Activated CD4-positive, alpha-beta T cell treated with anti-CD3 and anti-CD28 coated beads, Interleukin-10, Interleukin-2, amounts not matched to agents 100 ng/mL and 50 ng/mL, durations not matched to agents 16 hours and 8 hours (primary cell): ENCODE measurements at places on chromosomes 4 and X.

DNA sequence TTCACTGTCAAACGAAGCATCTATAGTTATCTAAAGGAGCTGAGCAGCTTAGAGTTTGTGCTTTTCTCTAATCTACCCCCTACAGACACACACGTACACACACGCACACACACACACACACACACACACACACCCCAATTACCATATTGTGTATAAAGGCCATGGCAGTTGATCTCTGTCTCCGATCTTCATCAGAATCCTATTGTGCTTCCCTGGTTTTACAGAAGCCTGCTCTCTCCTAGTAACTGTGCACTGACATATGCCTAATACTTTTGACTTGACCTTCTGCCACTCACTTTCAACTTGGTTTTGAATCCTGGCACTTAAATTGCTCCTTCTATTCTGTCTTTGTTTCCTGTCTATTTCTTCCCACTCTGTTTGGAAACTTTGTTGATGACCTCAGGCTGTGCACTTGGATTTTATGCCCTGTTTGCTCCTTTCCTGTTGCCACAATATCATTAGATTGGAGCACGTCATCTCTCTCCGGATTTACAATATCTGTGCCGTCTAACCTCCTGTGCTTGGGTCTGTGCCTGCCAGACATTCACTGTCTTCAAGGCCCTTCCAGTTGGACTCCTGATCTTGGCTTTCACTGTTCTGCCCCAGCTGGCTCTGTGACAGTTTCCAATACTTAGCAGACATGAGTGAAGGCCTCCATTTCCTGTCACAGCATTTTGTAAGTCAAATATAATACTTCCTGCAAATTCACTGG lies 928.1 kb downstream of the FAT4 start:
- DNase-seq = no peak

DNA sequence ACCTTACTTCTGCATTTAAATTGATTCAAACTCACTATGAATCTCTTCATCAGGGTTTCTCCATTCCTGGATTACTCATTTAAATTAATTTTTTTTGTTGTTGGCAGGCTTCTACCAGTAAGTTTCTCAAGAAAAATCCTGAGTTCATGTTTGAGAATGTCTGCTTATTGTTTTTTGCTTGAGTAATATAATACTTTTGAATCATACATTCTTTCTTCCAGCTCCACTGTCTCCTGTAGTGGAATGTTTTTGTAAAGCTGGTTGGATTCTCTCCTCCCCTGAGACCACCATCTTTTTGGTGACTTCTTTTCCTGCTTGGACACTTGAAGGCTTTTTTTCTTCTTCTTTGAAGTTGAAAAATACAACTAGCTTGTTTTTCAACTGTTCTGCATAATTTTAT lies 4.3 kb upstream of the MID1IP1 start:
- DNase-seq = no peak

- DNase-seq = peak; percentile 0
These were observed 1444.2 kb downstream of the ADGRL3 start for GRCh38 chr4:62644372-62644771.

DNA sequence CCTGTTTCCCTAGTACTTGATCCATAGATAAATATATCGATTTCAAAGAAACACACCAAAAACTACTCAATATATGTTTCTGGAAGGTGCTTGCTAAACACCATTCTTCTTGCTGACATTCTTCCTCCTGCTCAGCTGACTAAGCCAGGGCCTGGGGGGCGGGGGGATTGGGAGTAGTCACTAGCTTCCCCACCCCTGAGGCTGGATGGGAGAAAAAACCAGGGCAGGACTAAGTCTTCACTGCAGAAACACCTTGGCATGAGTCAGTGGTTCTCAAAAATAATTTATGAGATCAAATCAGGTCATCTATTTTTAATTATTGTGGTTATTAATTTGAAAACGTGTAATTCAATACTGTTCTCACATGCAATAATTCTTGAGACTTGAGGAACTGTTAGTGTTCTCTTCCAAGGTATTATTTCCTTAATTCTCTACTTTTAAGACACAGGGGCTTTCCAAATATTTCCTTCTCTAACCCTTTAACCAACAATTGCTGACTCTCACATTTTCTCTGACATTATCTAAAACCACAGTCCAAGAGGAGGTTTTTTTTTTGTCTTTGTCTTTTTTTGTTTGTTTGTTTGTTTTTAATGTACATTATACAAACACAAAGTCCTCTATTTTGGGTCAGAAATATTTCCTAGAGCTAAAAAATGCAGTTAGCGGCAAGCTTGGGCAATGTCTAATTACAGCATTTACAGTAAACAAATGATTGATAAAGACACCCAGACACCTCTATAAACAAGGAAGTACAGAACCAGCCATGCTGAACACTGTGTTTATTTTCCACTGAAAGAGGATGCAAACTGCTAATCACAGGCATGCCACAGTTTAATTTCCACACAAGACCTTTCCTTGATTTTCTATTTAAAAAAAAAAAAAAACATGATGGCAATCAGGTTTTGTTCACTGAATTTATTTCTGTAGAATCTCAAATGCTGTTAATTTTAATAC lies 120.3 kb upstream of the USP9X start:
- no peak for DNase-seq

DNA sequence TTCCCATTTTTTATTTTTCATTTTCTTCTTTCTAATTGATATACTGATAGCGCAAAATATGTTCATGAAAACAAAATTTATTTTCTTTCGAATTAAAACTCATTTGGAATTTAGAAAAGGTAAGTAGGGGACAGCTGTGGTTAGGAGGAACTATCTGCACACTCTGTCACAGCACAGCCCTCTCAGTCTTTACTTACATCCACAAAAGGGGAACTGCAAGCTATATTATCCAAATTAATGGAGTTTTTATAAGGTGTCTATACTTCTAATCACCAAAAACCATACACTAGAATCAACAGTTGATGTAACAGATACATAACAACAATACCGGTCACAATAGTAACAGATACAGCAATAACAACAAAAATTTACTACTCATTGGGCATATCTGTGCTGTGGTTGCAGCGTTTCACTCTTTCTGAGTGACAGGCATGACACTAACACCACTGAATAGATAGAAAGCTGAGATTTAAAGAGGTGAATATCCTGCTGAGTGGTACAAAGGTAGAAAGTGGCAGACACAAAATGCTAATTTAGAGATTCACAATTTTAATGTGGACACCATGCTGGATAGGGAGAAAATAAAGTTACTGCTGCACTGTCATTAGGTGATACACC lies 160.7 kb downstream of the PPP3CA start:
- DNase-seq = no peak

GRCh38 chr4:8225706-8226443 lies 26.8 kb downstream of the SH3TC1 start:
- no peak for DNase-seq

DNA sequence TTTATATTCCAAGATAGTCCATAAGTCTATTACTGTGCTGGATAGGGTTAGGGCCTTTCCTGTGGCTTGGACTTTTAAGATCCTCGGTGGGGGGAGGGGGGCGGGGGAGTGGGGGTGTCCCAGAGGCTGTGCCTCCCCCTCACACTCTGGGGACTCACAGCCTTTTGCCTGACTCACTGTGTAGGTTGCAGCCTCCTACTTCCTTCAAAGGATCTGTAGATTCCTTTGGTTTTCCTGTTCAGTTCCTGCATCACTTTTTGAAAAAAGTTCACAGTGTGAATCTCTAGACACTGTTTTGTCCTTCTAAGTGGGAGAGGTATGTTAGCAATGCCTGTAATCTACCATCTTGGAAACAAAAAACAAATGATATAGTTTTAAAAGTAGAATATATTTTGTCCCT lies 999.9 kb downstream of the GLUD2 start:
- DNase-seq = no peak

DNA sequence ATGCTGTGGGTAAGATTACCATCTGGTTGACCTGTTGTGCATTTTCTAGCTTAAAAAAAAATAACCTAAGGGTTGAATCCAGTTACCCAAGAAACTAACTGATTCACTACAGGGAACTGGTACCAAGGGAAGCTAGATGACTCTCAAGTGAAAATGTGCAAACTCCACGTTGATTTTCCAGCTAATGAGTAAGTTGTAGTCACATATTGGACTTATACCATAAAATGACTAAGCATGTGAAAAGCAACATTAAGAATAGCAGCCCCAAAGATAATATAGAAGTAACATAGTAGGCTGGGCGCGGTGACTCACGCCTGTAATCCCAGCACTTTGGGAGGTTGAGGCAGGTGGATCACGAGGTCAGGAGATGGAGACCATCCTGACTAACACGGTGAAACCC lies 270.9 kb downstream of the SPRY1 start:
- no peak for DNase-seq

- no peak for DNase-seq
These were observed 276.4 kb downstream of the IL15 start for GRCh38 chr4:141912831-141913230.

- peak; percentile 55 for DNase-seq
These were observed 63.2 kb downstream of the CLDN22 start for GRCh38 chr4:183256756-183257385.

GRCh38 chrX:8273451-8273895 lies 102.4 kb upstream of the VCX2 start:
- no peak for DNase-seq

- DNase-seq = no peak
These were observed 21.4 kb upstream of the ZNF827 start for GRCh38 chr4:145960012-145960411.

- no peak for DNase-seq
These were observed 728 bp upstream of the HGFAC start for GRCh38 chr4:3440979-3441500.

- no peak for DNase-seq
These were observed 171.1 kb downstream of the SCFD2 start for GRCh38 chr4:53194727-53195126.
